ENCODE measurements at places on chromosomes 2 and 18.

- H3K36me3 ChIP-seq = no peaks in the 10 kb centered on the region
- no peak for DNase-seq
- no peak overlapping the region for H3K27ac ChIP-seq
- H3K4me1 ChIP-seq = no peaks in the 10 kb centered on the region
- H3K27me3 ChIP-seq = no peaks in the 10 kb centered on the region
Measured at GRCh38 chr2:63408530-63408929, 179.7 kb downstream of the WDPCP start.

- H3K4me1 ChIP-seq = no peaks in the 10 kb centered on the region
- H3K27ac ChIP-seq = no peak overlapping the region
- no peak for DNase-seq
- no peak overlapping the region for H3K4me3 ChIP-seq
- H3K27me3 ChIP-seq = peaks cover 8% of the 10 kb centered on the region
- H3K36me3 ChIP-seq = no peaks in the 10 kb centered on the region
Measured at GRCh38 chr2:151688719-151689118, 45.6 kb downstream of the NEB start.

DNA sequence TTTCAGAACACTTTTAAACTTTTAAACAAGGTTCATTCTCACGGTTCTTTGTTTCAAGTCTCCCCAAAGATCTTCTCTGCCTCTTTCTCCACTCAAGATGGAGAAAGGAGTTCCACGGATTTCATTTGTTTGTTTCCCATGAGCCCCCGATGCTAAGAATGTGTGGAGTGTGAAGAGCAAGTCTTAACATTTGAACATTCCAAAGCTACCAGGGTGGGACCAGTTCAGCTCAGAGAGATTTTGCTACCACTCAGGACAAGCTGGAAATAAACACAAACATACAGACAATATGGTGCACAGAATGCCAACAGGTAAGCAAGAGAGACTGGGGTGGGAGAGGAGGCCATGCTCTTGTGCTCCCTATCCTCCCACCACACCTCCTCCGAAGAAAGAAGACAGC lies 56.7 kb downstream of the SPRED2 start:
- H3K36me3 ChIP-seq = peaks cover 3% of the 10 kb centered on the region
- no peak overlapping the region for H3K4me3 ChIP-seq
- peaks cover 67% of the 10 kb centered on the region for H3K4me1 ChIP-seq
- H3K27ac ChIP-seq = no peak overlapping the region
- H3K27me3 ChIP-seq = no peaks in the 10 kb centered on the region

DNA sequence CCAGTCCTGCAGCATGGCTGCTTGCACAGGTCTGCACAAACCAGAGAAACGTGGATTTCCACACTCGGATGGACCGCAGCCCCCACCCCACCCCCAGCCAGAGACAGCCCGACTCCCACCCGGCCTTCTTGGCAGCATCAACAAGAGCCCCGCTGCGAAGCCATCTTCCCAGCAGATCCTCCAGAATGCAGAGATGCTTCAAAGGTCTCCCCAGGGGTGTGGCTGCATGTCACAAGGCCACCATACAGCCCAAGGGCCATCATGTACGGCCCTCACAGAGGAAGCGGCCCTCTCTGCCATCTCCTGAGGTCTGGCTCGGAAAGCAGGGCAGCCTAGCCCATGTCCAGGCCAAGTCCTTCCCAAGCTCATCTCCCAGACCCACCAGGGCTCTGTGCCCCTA lies 11.5 kb downstream of the DNMT3A start:
- DNase-seq = no peak
- H3K4me3 ChIP-seq = no peak overlapping the region
- no peaks in the 10 kb centered on the region for H3K27me3 ChIP-seq
- H3K36me3 ChIP-seq = no peaks in the 10 kb centered on the region
- H3K4me1 ChIP-seq = no peaks in the 10 kb centered on the region

GRCh38 chr2:26255759-26256384 lies 11.1 kb downstream of the HADHB start:
- peaks cover 43% of the 10 kb centered on the region for H3K36me3 ChIP-seq
- no peak for DNase-seq
- H3K27ac ChIP-seq = no peak overlapping the region
- no peak overlapping the region for H3K4me3 ChIP-seq
- H3K4me1 ChIP-seq = no peaks in the 10 kb centered on the region

GRCh38 chr2:25994509-25994908 lies 12.2 kb upstream of the KIF3C start:
- H3K4me1 ChIP-seq = peaks cover 14% of the 10 kb centered on the region
- no peak overlapping the region for H3K27ac ChIP-seq
- H3K36me3 ChIP-seq = no peaks in the 10 kb centered on the region
- H3K4me3 ChIP-seq = no peak overlapping the region

- H3K27ac ChIP-seq = peak overlapping the region; percentile 41
- DNase-seq = no peak
- peaks cover 36% of the 10 kb centered on the region for H3K4me1 ChIP-seq
- no peak overlapping the region for H3K4me3 ChIP-seq
- H3K36me3 ChIP-seq = no peaks in the 10 kb centered on the region
Measured at GRCh38 chr2:113070606-113070975, 2.8 kb downstream of the IL1F10 start.

GRCh38 chr18:74124642-74125041 lies 23.0 kb downstream of the FBXO15 start:
- peaks cover 2% of the 10 kb centered on the region for H3K27me3 ChIP-seq
- H3K4me1 ChIP-seq = no peaks in the 10 kb centered on the region
- H3K36me3 ChIP-seq = no peaks in the 10 kb centered on the region
- no peak for DNase-seq
- no peak overlapping the region for H3K27ac ChIP-seq
- no peak overlapping the region for H3K4me3 ChIP-seq
